ENCODE measurements at places on chromosomes 5 and 9. TPM values are rescaled to one million over a fixed set of nuclear protein-coding genes. Genes with fewer than 3 reads are reported as not detected.

GABRA1 gene
- not detected for total RNA-seq

SAXO1 gene
- not detected for total RNA-seq

SLC36A1 gene
- 1.4 TPM for total RNA-seq

BTNL8 gene
- 0.20 TPM for total RNA-seq

GRCh38 chr5:167949435-167949834 is 342.0 kb upstream of the WWC1 start:
- no peak for DNase-seq

GRCh38 chr9:81720450-81721086 is 31.2 kb upstream of the TLE1 start:
- no peak for DNase-seq

DNA sequence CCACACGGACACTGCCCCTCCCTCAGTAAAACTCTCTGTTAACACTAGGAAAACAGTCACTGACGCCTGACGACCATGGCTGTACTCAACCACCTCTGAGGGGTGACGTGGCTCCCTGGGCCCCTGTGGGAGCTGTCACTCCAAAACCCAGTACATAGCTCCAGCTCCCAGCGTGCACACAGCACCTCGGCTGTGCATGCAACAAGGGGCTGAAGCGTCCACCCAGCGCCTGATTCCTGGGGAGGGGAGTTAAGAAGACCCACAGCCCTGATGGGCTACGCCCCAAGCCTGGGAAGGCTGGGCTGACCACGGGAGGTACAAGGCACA is 36.3 kb downstream of the SLC12A7 start:
- DNase-seq = no peak

GRCh38 chr9:93244510-93245436 is 60.8 kb downstream of the WNK2 start:
- DNase-seq = no peak

GRCh38 chr5:60738461-60738860 is 38.5 kb upstream of the DEPDC1B start:
- no peak for DNase-seq

All from lung microvascular endothelial cell (primary cell).